ENCODE measurements at places on chromosomes 16 and 17.

GRCh38 chr16:89823087-89823823 lies 5.0 kb upstream of the SPIRE2 start:
- DNase-seq = no peak

GRCh38 chr16:83720981-83721380 lies 86.8 kb upstream of the HSBP1 start:
- no peak for DNase-seq

DNA sequence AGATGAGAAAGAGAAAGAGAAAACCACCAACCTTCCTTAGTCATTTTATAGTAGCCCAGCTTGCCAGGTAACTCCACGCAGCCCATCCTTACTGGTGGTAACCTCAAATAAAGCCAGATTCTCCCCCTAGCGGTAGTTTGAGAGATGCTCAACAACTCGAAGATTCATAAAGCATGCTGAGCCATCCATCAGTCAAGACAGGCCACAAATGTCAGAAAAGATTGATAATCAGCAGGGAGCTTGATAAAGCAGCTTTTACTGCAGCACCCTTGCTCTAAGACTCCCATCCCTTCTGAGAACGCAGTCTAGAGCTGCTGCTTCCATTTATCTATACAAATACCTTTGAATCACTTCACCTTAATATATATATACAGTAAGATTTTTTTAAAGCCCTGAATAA lies 451.5 kb upstream of the HSBP1 start:
- peak; percentile 24 for DNase-seq

DNA sequence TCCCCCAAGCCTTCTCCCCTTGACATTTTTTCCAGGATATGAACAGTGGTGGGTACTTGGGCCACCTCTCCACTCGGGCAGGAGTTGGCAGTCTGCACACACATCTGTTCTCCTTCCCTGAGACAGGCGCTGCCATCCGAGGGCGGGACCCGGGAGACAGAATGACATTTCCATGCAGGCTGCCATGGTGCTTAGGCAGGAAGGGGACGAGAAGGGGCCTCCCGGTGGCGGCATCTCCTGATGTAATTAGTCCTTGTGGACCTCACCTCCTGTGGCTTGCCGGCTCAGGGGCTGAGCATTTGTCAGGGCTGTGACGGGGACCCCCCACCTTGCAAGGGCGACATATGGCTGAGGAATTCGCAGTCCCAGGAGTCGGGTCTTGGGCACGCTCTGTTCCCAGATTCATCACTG lies 197.2 kb downstream of the FOXL1 start:
- no peak for DNase-seq

- DNase-seq = no peak
Measured at GRCh38 chr17:81309140-81309858, 14.2 kb upstream of the SLC38A10 start.

DNA sequence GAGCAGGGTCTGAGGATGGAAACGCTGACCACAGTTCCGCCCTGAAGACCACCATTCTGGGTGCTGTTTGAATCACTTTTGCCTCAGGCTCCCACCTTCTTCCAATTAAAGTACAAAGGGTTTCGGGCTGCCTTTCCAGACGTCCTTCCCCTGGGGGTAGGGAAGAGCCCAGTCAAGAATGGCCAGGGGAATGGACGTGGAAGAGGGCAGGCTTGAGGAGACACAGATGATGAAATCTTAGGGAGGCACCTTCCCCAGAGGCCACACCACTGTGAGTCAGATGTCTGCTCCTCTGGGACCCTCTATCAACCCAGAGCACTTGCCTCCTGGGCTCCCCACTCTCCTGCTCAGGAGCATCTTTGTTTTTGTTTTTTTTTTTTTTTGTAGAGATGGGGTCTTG lies 27.5 kb upstream of the MTSS2 start:
- DNase-seq = no peak

- no peak for DNase-seq
Measured at GRCh38 chr17:81440511-81441244, 45.4 kb downstream of the BAHCC1 start.

- DNase-seq = no peak
Measured at GRCh38 chr17:77142689-77143088, 1.9 kb downstream of the SEC14L1 start.

- DNase-seq = no peak
Measured at GRCh38 chr17:8736362-8736761, 8.3 kb downstream of the CCDC42 start.

GRCh38 chr17:78340183-78340955 lies 19.5 kb downstream of the SOCS3 start:
- no peak for DNase-seq

- DNase-seq = no peak
Measured at GRCh38 chr16:25692351-25692741, 587 bp downstream of the HS3ST4 start.

- peak; percentile 97 for DNase-seq
Measured at GRCh38 chr17:933312-934073, 46.1 kb downstream of the NXN start.

DNA sequence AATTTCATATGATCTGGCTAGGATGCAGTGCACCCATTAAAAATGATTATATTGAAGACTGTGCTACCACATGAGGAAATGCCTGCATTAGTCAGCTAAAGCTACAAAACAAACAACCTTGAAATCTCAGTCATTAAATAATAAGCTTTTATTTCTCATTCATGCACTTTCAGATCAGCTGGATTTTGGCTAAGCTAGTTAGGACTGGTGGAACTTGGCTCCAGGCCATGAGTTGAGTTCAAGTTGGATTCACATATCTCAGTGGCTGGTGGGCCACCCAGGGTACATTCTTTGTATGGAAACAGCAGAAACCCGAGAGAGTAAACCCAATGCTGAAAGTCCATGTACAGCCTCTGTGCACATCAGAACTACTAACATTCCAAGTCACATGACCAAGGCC lies 6.4 kb upstream of the SLFN12L start:
- DNase-seq = no peak

All from NCI-H226 (cell line).